LHCN-M2 (cell line): ENCODE measurements at places on chromosomes 7 and 10. TPM values are rescaled to one million over a fixed set of nuclear protein-coding genes. Genes with fewer than 3 reads are reported as not detected.

BCAP29 gene
- 214 and 242 TPM in 2 replicates for total RNA-seq

EVX1 gene
- not detected in 2 replicates for total RNA-seq

VPS37D gene
- total RNA-seq: 6.1 and 6.9 TPM in 2 replicates

VWA2 gene
- not detected in 2 replicates for total RNA-seq

MMP21 gene
- total RNA-seq: not detected in 2 replicates

CUZD1 gene
- total RNA-seq: 2.5 and 4.8 TPM in 2 replicates

UCN3 gene
- not detected in 2 replicates for total RNA-seq

AEBP1 gene
- total RNA-seq: not detected in 2 replicates

TAS2R41 gene
- not detected in 2 replicates for total RNA-seq
